Activated T-cell treated with anti-CD3 and anti-CD28 coated beads for 24 hours (primary cell): ENCODE measurements at places on chromosomes 2 and 18.

GRCh38 chr18:55302167-55302833, 285.7 kb downstream of the TCF4 start:
- DNase-seq = no peak

DNA sequence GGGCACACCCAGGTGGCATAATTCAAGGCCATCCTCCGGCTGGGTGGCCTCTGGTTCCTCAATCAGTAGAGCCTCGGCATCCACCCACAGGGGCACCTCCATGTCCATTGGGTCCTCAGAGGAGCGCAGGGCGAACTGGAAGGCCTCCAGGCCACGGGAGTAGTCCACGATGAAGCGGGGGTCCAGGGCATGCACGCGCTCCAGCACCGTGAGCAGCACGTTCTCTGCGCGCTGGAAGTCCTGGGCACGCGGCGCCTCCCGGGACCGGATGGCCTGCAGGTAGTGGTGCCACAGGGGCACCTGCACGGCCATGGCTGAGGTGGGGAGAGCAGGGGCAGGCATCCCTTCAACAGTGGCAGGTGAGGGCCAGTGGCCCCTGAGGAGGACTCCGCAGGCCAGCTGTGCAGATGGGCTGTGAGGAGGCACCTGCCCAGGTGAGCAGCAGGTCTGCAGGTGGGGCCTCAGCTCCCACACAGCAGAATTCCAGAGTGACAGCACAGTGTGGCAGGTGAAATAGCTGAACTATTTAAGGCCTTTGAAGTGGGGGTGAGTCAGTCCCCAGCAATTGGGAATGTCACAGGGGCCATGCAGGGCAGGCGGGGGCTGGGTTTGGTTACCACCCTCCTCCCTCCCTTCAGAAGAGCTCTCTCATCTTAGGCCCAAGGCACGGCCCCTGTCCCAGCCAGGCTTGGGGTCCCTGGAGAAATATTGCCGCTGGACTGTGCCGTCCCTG, at the start of gene MAB21L4:
MAB21L4 (minus strand) TSS at position 501 of the 733 bp plus-strand sequence; CDS start at position 342, 159 bp downstream.
- DNase-seq = no peak

- no peak for DNase-seq
Measured at GRCh38 chr18:77234504-77235365, 14.9 kb upstream of the GALR1 start.

DNA sequence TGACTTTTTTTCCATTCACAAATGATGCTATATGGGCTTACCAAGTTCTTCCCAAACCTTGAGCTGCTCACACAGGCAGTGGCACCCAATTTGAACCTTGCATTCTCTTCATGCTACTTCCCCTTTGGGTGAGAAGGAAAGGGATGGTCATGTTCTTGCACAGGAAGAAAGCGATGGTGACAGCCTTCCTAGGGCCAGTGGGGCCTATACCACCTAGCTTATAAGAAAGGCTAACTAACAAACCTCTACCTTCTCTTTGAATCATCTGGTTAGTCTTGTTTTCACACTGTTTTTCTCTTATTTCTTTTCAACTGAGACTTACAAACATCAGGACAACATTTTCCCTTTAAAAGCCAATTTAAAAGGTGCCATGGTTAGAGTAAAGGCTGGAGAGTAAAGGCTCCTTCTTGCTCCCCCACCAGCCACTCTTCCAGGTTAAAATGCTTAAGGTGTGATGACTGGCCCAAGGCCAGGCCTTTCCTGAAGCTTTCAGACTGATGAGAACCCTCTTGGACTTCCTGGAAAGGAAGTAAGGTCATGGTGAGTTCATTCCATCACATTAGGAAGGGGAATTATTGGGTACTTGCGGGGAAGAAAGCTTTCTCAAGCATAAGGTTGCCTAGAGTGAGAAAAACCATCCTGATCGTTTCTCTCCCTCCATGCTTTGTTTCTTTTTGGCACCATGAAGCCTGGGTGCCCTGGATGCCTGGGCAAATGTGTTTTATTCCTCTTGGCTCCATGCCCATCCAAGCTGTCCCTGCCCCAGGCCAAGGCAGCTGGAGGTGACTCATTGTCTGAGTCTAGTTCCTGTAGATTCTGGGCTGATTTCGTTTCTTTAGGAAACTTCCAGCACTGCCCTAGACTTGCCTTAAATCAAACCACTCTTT, 41.4 kb upstream of the ITGB6 start:
- DNase-seq = no peak

GRCh38 chr2:99974275-99974674, 168.1 kb downstream of the AFF3 start:
- DNase-seq = no peak

DNA sequence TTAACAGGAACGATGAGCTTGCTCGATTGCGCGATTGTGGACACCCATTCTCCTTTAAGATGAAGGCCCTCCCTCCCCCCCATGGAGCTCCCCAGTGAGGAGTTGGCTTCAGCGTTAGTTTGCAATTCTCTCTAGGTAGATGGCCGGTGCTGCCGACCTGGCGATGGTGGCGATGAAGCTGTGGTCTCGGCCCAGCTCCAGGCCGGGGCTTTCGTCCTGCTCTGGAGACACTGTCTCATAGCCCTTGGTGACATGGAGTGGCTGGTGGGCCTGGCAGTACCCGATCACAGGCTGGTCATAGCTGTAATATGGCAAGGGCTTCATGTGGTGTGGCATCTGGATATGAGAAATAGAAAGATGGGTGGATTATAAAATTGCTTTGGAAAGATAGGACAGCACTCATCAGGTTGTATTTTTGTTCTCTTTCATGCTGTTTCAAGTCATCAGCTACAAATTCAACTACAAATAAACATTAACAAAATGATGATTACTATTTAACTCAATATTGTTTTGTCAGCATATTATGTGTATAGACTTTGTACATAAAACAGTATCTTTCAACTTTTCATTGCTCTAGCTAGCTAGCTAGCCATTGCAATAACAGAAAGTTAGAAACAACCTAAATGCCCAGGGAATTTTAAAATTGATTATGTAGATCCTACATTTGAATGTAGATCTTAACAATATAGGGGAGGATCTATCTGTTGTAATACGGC, 773.4 kb downstream of the LRRTM4 start:
- no peak for DNase-seq

GRCh38 chr18:46333431-46334135, 229.4 kb downstream of the HAUS1 start:
- no peak for DNase-seq

DNA sequence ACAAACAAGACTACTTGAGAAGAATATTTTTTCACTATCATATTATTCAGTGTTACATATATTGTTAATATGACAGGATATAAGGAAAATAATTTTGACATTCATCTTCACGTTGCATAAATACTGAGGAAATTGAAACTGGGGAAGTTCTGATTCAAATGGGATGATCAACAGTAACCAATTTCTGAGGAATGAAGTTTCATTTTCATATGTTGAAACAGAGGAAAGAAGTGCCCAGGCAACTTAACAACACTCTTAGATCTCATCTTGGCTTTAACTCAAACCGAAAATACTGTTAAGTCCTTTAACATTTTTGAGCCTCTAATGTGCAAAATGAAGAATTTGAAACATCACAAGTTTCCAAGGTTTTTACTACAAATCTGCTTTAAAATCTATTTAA, 612.2 kb upstream of the VRK2 start:
- no peak for DNase-seq

GRCh38 chr2:235217846-235218245, 266.0 kb downstream of the SH3BP4 start:
- DNase-seq = no peak

DNA sequence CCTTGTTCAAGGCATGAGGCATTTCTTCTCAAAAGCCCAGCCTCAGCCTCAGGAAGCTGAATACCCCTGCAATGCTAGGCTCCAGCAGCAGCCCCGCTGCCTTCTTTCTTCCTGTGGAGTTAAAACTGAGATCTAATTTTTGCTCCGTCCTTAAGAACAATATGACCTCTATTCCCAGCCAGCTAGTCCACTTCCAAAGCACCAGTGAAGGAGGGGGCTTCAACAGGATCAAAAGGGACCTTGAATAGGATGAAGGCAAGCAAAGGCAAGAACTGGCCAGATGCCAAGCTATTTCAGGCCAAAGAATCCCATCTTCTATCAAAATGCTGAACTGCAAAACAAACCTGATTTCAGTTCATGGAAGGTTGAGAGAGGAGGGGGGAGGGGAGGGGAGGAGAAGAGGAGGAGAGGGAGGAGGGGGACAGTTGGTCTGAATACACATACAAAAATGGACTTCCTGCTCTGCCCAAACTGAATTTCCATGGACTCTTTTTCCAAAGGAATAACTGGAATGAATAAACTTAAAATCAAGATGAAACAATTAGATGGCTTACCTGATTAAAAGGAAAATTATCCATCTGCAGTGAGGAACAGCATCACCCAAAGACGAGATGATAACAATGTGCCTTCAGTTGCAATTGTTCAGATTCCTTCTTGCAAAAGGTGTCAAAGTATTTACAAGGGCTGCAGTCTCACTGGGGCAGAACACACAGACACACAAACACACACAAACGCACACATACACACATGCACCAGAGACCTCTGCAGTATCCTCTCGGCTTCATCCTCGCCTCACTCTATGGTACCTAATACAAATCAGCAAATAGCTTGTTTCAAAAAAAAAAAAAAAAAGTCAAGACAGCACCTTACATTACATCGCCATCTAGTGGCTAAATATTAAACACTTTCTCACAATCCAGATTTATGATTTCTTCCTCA, at the start of gene SCN1A:
SCN1A (minus strand) TSS at position 804 of the 939 bp plus-strand sequence. CDS start 54,399 bp downstream, outside the sequence.
- DNase-seq = no peak

GRCh38 chr2:4094743-4095142, 391.4 kb downstream of the DCDC2C start:
- DNase-seq = no peak

GRCh38 chr2:239773228-239774141, 251.7 kb downstream of the NDUFA10 start:
- no peak for DNase-seq

DNA sequence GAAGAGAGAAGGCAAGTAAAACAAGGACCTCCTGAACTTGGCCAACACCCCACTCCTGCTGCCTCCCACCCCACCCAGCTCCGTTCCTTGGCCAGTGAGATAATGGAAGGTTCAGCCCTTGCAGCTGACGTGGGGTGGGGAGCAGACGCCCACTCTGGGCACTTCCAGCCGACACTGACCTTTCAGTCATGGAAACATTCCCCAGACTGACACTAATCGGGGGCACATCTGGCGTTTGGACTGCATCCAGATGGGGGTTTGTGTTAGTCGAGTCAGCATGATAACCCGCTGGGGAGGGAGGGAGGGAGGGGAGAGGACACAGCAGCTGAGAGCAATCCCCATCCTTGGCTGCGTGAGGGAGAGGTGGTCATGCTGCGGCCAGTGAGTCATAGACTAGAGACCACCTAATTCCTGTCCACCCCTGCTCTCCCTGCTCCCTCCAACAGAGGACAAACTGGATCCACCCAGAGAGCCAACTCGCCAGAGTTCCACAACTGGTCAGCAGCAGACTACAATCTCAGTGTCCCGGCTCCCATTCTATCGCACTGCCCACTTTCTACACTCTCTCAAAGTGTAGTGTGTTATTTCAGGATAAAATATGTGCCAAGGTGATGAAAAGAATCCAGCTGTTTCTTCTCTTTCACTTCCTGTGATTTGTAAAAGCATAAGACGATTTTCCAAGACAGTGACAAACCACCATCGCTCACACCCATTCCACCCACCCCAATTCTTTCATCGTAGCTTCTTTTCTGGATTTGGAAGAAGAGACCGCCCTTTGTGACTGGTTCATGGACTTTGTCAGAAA, 115.4 kb upstream of the PKDCC start:
- DNase-seq = no peak

GRCh38 chr18:35393716-35394115, 16.6 kb upstream of the ZNF396 start:
- no peak for DNase-seq

GRCh38 chr2:29657674-29658073, 263.7 kb downstream of the ALK start:
- no peak for DNase-seq

DNA sequence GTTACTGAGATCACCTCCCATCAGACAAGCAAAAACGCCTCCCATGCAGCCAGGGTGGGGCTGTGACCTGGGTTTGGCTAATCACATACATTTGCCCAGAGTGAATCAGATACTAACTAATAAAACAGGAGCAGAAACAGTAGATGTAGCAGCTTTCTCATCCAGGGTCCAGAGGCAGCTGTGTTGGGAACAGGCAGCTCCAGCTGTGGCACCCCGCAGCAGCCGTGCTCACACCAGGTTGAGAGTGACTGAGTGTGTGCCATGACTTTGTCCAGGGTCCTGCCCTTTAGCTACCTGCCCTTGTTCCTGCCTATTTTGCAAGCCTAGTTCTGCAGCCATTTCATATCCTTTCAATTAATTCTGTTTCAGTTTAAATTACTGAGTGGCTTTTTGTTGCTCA, 20.5 kb downstream of the DDX18 start:
- DNase-seq = no peak

DNA sequence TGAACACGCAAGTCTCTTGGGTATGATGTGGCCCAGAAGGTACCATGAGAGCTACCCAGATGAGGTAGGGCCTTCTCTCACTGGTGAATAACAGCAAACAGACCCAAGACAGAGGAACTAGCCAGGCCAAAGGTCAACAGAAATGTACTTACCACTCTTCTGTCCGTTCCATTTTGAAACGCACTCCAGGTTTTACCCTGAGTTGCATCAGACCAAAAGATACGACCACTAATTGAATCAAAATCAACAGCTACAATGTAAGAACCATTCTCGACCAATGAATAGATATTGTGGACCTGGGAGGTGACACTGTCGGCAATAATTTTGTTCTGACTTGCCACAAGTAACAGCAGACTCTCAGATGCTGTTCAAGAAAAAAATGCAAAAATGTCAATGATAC, 124.4 kb downstream of the LRP2 start:
- no peak for DNase-seq

GRCh38 chr2:10772201-10772867, 40.3 kb downstream of the PDIA6 start:
- DNase-seq = no peak

DNA sequence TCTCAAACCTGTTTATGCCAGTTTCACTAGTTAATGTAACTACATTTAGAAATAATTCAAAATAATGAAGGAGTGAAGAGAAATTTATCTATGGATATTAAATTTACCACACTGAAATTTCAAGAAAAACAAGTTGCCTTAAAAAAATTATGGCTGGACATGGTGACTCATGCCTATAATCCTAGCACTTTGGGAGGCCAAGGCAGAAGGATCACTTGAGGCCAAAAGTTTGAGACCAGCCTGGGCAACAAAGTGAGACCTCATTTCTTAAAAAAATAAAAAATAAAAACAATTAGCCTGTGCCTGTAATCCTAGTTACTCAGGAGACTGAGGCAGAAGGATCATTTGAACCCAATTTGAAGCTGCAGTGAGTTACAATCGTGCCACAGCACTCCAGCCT, 29.9 kb downstream of the HDLBP start:
- no peak for DNase-seq
